ENCODE measurements at places on chromosomes 13 and 19. TPM values are rescaled to one million over a fixed set of nuclear protein-coding genes. Genes with fewer than 3 reads are reported as not detected.

GRCh38 chr13:98105929-98106336 is 37.0 kb upstream of the FARP1 start:
- no peak overlapping the region for H3K4me3 ChIP-seq
- DNase-seq = no peak
- H3K4me1 ChIP-seq = no peaks in the 10 kb centered on the region

LILRA6 gene
- total RNA-seq = 0.19 TPM

ACTMAP gene
- 7.7 TPM for total RNA-seq

- no peak for DNase-seq
- H3K27ac ChIP-seq = peak overlapping the region; percentile 92
- peak overlapping the region; percentile 96 for H3K4me3 ChIP-seq
- peaks cover 47% of the 10 kb centered on the region for H3K4me1 ChIP-seq
Observed at GRCh38 chr19:48619692-48620585, 633 bp downstream of the SPHK2 start.

GRCh38 chr19:49104229-49104864 is 9.8 kb upstream of the LIN7B start:
- DNase-seq = no peak
- H3K36me3 ChIP-seq = peaks cover 99% of the 10 kb centered on the region
- no peak overlapping the region for H3K27ac ChIP-seq
- H3K4me3 ChIP-seq = no peak overlapping the region
- H3K27me3 ChIP-seq = no peaks in the 10 kb centered on the region
- H3K4me1 ChIP-seq = peaks cover 10% of the 10 kb centered on the region

- H3K27ac ChIP-seq = no peak overlapping the region
- H3K4me1 ChIP-seq = no peaks in the 10 kb centered on the region
- H3K4me3 ChIP-seq = no peak overlapping the region
- no peak for DNase-seq
Observed at GRCh38 chr19:19106056-19106551, 32.2 kb downstream of the TMEM161A start.

- no peaks in the 10 kb centered on the region for H3K27me3 ChIP-seq
- H3K27ac ChIP-seq = no peak overlapping the region
- no peaks in the 10 kb centered on the region for H3K4me1 ChIP-seq
Observed at GRCh38 chr13:79273045-79273444, 133.0 kb downstream of the RBM26 start.

DNA sequence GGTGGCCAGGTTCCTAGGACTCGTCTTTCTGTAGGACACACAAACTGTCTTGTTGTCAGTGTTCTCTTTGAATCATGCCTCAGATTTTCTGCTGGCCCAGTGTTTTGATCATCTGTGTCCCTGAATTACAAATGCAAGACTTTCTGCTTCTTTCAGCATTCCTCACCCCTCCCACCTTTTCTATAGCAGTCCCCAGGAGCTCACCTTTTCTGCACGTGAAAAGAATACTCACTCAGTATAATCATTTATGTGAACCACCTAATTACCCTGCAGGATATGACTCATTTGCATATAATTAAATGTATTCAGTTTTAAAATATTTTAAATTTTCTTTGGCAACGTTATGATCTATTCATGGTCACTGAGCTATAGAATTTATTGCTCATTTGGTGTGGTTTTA is 389.2 kb downstream of the ITGBL1 start:
- no peak overlapping the region for H3K27ac ChIP-seq
- no peak for DNase-seq
- H3K27me3 ChIP-seq = no peaks in the 10 kb centered on the region
- no peaks in the 10 kb centered on the region for H3K4me1 ChIP-seq
- no peak overlapping the region for H3K4me3 ChIP-seq

LYPD5 gene
- total RNA-seq = not detected
